ENCODE measurements at places on chromosomes 2 and 18.

DNA sequence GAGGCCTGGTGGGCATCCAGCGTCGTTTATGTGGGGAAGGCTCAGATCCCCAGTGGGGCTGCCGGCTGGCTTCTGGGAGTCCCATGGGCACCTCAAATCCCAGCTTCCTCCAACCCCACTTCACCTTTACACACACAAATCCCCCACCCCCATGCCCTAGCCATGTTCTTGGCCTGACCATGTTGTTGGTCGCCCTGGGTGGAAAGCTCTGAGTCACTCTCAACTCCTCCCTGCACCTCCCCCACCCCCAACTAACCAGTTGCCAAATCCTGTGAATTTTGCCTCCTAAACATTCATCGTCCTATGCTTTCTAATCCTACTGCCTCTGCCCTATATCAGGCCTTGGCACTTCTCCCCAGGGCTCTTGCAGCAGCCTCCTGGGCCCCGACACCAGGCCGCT, 6.4 kb downstream of the TNS1 start:
- no peak for DNase-seq

GRCh38 chr2:186695081-186695756, 1.4 kb downstream of the FAM171B start:
- DNase-seq: peak; percentile 35

GRCh38 chr2:8682719-8683667, 1.1 kb downstream of the ID2 start:
- DNase-seq: peak; percentile 66

- DNase-seq: no peak
Observed at GRCh38 chr2:75375646-75376582, 176.6 kb upstream of the TACR1 start.

DNA sequence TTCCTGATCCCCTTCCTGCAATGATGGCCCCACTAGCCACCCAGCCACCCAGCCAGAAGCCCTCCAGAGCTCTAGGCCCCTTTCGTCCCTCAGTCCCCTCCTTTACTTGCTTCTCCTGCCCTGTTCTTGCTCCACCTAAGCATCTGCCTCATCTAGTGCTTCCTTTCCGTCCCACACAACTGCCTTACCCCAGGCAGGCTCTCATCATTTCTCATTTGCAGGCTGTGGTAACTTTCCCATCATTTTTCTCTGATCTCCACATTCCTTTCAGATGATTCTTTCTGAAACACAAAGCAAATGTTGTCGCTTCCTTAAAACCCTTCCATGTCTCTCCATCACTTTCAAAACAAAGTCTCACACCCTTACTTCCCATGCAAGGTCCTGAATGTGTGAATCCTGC, 459.8 kb downstream of the METTL4 start:
- no peak for DNase-seq

DNA sequence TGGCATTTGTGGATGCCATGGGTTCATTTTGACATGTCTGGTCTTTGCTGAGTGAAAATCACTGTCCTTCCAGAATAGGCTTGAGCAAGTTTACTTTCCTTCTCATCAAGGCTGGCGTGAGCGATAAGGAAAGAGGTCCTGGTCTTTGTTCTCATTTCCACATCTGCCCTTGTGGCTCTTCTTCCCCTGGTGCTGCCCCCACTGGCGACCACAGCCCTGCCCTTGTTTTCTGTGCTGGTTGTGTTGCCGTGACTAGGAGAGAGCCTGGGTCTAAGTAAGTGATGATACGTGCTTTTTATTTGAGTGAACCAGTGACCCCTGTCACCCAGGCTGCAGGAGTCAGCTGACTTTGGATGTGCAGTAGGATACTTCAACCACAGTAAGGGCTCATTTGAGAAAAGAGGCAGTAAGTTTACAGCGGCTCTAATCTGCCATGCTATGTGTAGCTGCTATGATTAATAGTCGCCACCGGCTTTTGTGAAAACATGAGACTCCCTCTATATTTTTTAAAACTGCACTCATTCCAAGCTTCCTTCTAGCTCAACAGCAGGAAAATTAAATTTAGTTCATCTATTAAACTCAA, 441.7 kb downstream of the RNF144A start:
- DNase-seq: no peak

DNA sequence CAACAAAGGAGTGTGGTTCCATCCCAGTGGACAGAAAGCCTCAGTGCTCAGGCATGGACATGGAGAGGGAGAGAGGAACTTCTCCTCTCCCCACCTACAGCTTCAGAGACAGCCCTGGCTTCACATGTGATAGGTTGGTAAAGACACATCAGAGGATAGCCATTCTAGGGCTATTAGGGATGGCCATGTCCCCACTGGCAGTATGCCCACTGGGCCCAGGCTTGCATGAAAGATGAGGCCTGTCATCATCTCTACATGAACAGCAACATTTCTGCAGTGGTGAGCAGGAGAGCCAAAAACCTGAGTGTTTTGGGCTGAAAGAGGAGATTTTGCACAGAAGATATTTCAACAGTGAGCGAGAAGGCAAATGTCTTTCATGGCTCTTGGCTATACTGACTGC, 517.2 kb downstream of the NR4A2 start:
- no peak for DNase-seq

GRCh38 chr2:26792720-26793119, 6.9 kb downstream of the CENPA start:
- no peak for DNase-seq

GRCh38 chr2:216142540-216142939, 33.4 kb downstream of the XRCC5 start:
- no peak for DNase-seq

DNA sequence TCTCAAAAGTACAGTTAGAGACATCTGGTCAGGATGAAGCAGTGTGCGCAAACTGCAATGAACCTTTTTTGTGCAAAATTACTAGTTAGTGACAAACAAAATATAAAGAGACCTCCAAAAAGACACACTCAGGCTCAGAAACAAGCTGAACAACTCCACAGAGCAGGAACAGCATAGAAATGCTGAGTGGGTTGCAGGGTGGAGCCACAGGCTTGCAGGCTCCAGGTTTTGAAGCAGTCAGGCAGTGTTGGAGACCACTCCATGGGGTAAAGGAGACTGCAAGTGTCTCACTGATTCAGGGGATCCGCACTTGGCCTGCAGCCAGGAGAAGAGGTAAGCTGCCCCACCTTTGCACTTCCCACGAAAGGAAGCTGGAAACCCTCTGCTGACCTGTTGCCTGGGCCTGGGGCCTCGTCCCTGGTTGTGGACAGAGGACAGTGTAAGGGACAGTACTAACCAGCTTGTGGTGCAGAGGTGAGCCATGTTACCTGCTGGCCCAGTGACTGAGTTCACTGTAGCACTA, 36.4 kb downstream of the CFAP221 start:
- no peak for DNase-seq

DNA sequence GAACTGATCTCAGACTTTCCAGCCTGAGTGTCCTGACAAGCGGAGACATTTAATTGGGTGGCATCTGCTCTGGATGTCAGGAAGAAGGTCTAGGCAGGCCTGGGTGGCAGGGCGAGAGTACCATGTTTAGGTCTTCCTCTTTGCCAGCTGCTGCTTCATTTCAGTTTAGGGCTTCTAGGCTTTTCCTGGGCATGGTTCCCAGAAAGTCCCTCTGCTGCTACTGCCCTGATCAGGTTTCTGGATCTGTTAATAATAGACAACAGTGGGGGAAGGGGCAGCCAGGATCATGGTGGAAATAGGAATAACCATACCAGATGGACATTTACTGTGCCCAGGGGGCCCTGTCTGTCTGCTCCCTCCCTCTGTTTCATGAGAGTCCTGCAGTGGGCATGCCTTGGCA, 2.3 kb upstream of the PLCD4 start:
- DNase-seq: no peak

GRCh38 chr2:108585436-108585835, 51.2 kb downstream of the LIMS1 start:
- DNase-seq: no peak

DNA sequence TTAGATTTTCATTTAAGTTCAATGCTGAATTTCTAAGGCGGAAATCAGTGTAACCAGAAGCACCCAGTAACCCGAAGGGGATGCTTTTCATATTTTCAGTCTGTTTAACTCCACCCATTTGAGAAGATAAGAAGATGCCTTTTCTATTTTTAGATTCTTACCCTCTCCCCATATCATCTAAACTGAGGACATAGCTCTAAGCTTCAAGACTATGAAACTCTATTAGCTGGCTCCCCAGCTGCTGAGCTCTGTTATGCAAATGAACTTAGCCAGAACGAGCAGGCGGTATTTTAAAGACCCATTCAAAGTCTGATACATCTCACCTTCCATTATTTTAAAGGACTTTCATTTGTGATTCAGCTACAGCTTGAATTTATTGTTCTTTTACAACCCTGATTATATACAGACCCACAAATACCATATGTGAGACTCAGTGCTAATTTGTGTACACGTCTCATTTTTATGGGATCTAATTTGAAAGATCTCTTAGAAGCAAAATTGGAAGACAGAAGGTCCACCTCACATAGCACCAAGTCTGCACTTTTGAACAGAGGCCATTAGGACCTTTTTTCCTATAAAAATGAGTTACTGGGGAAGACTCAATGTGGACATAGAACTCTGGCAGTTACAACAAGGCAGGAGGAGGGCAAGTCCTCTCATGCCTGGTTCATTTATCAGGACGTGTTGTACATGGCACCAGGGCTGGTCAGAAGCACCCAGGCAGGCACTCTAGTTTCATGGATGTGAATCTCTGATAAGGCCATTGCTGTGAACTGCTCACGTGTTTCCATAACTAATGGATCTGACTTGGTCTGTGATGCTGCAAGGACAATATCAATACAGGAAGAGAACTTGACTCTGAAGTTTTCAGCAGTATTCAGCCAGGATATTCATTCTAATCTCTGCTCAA, 16.3 kb downstream of the CDC42EP3 start:
- no peak for DNase-seq

DNA sequence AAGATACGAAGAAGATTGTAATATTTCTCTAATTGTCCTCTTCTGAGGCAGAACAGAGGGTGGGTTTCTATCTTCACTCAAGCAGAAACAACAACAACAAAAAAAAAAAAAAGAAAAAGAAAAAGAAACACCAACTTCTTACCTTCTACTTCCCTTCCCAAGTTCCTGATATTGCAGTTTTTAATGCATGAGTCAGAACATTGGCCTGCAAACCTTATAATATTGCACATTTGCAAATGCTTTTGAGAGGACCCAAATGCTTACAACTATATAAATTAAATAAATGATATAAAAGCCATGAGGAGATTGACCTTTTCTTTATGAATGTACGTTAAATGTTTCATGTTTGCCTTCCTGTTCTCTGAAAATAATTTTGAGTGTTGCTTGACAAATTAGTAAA, 37.3 kb downstream of the PAX3 start:
- no peak for DNase-seq

- DNase-seq: no peak
Observed at GRCh38 chr2:240134466-240134865, 1.6 kb downstream of the COPS9 start.

GRCh38 chr2:4916094-4916493, 776.1 kb upstream of the SOX11 start:
- DNase-seq: no peak

DNA sequence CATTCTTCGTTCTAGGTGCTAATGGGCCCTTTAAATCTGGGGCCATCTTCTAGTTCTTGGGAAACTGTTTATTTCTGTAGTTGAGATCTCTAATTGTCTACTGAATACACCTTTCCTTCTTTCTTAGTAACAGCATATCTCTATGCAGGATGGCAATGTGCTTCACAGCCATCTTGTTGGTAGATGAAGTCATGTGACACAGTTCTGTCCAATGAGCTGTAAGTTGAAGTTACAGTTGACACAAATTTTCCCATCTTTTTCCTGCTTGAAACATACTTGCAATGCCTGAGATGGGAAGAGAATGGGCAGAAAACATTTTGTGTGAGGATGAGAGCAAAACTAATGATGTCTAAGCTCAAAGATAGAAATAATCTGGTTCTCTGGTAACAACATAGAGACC, 57.3 kb upstream of the PHLPP1 start:
- no peak for DNase-seq

Data from NCI-H146 (cell line).